Gastroesophageal sphincter (tissue), 4 donors: ENCODE measurements at places on chromosomes 3 and 15.

DNA sequence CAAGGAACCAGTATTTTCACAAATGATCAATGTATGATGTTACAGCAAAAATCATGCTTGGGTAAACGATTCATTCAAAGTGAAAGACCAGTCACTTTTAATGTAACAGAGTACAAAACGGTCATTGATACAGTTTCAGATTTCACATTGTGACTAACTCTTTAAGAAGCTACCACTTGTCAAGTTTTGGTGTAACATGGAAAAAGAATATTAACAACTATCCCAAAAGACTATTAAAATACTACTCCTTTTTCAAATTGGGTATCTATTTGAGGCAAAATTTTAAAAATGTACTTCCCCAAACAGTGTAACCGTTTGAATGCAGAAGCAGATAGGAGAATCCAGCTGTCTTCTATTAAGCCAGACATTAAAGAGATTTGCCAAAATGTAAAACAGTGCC lies 31.7 kb downstream of the AKAP13 start:
- no peak for ATAC-seq

DNA sequence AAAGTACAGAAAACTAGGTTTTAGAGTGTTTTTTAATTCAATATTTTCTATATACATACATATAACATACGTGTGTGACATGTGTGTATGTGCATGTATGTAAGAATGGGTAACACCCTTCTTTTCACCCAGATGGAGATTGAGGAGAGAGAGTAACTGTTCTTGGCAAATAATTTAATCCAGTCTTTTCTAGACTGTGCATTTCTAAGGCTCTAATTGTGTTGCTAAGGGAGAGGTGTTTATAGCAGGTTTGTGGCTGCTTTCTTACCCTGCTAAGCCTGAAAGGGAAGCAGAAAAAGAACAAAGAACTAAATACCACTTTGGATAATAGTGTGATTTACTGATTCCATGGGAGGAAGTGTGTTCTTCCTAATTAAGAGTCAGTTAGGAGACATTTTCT lies 46.0 kb upstream of the ALDH1L1 start:
- ATAC-seq, result no peak

DNA sequence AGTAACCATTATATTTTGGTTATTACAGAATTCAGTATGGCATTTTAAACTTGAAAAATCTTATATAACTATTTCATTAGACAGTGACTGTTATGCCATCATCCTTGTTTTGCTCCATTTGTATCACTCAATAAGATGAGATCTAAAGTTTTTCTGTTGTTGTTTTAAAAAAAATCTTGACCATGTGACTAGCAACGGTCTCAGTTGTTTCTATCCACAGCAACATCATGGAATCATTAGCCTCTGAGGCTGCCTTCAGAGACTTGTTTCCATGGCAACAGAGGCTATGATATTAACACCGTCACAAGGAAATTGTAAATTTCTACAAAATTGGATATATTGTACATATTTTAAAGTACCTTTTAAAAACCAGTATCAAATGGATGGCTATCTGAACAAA lies 129.8 kb downstream of the DLG1 start:
- no peak for ATAC-seq

DNA sequence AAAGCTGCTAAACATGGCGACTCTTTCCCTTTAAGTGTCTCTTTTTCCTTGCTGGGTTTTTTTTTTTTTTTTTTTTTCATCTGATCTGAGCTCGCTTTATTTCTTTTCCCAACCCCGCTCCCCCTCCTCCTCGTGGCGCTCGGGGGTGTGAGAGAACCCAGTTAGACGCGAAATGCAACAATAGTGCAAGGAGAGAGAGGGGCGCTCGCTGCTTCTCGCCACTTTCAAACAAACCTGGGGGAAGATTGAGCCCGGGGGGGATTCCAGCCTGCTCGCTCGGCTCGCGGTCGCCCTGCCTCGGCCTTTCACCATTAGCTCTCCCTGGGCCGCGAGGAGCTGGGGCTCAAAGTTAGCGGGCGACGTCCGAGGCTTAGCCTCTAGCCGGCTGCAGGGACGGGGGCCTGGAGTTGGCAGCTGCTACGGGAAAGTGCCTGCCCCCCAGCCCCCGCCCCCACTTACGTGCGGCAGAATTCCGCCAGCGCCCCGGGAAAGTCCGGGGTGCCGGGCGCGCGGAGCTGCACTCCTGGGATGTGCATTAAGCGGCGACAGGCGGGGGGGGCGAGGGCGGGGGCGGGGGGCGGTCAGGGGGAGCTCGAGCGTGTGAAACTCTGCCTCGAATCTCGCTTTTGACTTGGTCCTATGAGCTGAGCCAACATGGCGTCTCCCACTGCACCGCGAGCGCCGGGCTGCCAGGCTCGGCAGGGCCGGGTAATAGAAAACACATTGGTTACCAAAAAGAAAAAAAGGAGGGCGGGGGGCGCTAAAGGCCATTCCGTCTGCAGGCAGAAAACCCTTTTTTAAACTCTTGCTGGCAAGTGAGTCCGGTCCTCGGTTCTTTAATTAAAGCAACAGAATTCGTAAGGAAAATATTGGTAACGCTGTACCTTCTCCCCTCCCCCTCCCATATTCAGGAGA lies 10.4 kb downstream of the NR2F2 start:
- ATAC-seq, result peak; percentile 29

DNA sequence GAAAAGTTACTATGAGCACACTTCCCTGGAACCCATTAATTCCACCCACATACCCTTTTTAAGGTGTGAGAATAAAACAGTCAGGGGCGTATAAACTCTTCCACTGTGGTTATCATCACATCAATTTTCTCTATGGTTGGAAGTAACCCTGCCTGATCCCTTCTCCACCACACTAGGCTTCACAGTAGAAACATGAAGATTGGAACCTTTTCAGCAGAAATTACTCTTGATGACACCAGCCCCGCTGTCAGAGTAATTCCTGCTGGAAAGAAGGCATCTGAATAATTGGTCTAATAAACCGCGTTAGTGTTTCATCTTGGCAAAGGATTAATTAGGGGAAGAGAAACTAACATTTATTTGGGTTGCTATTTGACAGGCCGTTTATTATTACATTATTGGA lies 278.4 kb downstream of the MFSD1 start:
- no peak for ATAC-seq

- ATAC-seq, result no peak
Observed at GRCh38 chr3:53342353-53342752, 5.0 kb downstream of the DCP1A start.

DNA sequence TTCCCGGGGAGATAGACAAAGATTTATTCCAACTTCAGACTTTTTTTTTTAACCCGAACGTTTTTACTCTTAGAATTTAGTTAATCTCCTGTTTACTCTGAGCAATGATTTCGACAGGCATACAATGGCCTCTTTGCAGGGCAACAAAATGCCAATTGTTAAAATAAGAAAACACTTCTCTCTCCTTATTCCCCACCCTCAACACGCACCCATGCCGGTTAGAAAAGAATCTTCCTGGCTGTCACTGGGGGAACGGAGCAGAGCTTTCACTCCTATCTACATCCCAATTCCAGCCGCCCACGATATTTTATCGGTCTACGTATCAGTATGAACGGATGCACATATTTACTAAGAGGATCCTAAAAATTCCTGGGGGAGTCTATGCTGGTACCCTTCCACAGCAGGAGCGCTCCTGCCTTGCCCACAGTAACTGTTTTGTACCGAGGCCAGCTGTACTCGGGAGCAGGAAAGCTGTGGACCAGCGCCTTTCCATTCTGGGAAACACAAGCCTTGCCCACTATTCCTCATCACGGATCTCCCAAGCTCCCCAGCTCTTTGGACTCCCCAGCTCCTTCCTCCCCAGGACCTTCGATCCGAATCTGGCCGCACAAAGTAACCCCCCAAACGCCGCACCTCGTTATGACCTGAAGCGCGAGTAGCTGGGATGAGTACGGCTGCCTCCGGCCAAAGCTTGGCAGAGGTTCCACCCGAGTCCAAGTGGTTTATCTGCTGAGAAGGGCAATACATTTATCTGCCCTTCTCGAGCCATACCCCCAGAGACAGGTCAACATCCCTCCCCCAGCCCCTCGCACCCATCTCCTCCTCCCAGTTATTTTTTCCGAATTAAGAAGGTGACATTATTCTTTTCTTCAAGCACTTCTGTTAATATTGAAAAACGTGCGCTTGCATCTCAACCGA lies 2.2 kb upstream of the FOXB1 start:
- no peak for ATAC-seq

GRCh38 chr15:100215843-100216169 lies 126.0 kb downstream of the ADAMTS17 start:
- peak; percentile 5 for ATAC-seq

GRCh38 chr3:67414740-67415139 lies 239.7 kb downstream of the SUCLG2 start:
- no peak for ATAC-seq

GRCh38 chr3:111609700-111610099 lies 14.6 kb upstream of the ZBED2 start:
- no peak for ATAC-seq

DNA sequence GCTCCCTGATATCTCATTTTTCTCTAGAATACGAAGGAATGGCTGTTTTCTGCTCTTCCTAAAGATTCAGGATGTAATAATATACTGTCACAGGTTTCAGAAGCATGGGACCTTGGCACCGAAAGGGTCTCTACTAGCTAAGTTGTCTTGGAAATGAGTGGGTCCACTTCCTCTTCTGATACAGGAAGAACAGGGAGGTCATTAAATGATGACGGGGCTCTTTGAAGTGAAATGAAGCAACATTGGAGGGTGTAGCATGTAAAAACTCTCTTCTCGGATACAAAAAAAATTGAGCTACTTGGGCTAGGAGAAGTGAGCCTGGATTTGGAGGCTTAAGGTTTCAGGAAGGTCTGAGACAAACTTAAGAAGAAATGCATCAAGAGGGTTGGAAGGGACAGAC lies 349.8 kb upstream of the TPRG1 start:
- ATAC-seq, result peak; percentile 37

- no peak for ATAC-seq
Observed at GRCh38 chr3:50995085-50995824, 320.5 kb downstream of the DOCK3 start.

DNA sequence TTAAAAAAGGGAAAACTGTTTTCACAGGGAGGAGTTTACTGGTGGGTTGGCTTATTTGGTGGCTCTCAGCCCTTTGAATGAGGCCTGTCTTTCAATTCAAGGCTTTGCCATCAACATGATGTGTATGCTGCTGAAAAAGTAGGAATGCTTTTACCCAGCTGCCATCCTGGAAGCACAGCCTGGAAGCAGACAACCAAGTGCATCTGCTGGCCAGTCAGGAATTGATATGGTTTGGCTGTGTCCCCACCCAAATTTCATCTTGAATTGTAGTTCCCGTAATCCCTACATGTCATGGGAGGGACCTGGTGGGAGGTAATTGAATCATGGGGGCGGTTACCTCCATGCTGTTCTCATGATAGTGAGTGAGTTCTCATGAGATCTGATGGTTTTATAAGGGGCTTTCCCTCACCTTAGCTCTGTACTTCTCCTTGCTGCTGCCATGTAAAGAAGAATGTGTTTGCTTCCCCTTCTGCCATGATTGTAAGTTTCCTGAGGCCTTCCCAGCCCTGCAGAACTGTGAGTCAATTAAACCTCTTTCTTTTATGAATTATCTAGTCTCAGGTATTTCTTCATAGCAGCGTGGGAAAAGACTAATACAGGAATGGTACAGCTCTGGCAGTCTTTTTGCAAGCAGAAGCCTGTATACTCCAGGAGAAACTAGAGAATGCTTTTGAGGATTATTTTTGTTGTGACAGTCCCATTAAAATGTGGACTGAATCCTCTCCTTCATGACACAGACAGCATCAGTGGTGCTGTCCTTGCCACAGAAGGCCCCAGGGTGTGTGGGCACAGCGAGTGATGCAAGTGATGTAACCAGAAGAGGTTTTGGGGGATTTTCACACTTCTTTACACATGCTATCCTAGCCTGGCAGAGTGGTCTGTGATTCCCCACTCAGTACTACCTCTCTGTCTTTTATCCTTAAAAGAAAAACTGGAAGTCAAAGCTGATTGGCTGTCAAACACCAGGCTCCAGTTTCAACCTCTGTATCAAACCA lies 20.0 kb downstream of the PLCL2 start:
- no peak for ATAC-seq

- no peak for ATAC-seq
Observed at GRCh38 chr3:9347887-9348286, 15.0 kb upstream of the THUMPD3 start.

DNA sequence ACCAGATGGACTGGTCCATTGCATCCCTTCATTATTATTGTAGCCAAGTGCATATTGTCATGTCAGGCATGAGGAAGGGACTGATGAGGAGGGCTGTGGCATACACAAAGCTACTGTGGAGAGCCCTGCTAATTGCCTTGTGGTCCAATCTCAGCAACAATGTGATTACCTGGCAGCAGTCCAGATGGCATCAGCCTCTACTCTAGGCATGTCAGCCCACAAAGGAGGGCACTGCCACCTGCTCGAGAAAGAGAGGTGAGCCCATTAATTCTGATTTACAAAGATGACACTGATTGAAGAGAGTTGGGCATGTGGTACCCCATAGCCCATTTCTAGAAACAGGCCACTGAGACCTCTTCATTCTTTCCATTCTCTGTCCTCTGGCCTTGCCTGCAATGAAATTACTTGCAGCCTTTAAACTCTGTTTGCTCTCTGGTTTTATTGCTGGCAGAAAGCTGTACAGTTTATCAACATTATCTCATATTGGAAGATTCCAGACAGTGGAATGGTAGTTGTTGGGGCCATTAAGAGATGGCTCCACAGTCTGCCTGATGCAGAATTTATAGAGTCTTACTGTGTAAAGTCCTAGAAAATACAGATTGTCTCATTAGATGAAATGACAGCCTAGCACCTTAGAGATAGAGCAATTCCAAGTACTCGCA lies 307.7 kb downstream of the ARPP21 start:
- ATAC-seq, result no peak

- ATAC-seq, result no peak
Observed at GRCh38 chr3:119588112-119588511, 8.8 kb downstream of the ADPRH start.

- no peak for ATAC-seq
Observed at GRCh38 chr15:23069496-23070166, 30.3 kb upstream of the TUBGCP5 start.

GRCh38 chr3:46742992-46743585 lies 25.4 kb upstream of the PRSS50 start:
- no peak for ATAC-seq

- no peak for ATAC-seq
Observed at GRCh38 chr3:28232659-28233058, 8.8 kb upstream of the CMC1 start.

GRCh38 chr3:127424766-127425504 lies 137.1 kb upstream of the PRR20G start:
- no peak for ATAC-seq

DNA sequence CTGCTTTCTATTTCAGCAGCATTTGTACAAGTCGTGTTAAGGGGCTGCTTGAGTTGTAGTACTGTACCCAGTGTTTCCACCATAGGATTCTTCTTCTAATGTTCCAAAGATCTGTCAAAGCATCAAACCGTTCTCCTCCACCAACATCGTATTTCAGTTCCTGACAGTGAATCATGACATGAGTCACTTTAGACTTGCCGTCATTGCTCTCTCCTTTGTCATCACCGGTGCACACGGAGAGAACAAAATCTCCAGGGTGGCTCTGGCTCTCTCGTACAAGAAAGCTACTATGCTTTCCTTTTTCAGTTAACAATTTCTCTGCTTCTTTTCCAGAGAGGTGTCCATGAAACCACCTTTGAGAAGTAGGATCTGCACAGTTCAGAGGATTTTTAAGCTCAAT lies 270.9 kb upstream of the CCDC54 start:
- no peak for ATAC-seq

GRCh38 chr15:45372041-45372995 lies 6.0 kb downstream of the GATM start:
- no peak for ATAC-seq
